Stimulated activated CD8-positive, alpha-beta memory T cell treated with anti-CD3 and anti-CD28 coated beads, Interleukin-15, amount 100 ng/mL, for 48 hours (primary cell): ENCODE measurements at places on chromosomes 5 and 9.

- no peak for DNase-seq
These were observed 35.9 kb upstream of the POC5 start for GRCh38 chr5:75753182-75753581.

DNA sequence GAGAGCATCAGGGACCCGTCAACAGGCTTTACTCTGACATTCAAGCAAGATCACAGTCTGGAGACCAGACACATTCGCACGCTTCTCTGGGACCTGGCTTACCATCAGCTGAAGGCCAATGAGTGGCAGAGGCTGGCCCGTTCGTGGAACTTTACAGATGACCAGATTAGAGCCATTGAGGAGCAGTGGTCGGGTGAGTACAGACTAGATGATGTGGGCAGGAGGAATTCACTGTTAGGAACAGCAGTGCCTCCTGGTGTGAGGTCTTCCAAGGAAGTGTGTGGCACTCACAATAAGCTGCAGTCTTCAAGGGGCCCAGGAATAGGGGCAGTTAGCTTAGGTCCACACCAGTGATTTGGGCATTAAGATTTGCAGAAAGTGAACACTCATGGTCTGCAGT is 50.4 kb downstream of the POC5 start:
- DNase-seq, result no peak

DNA sequence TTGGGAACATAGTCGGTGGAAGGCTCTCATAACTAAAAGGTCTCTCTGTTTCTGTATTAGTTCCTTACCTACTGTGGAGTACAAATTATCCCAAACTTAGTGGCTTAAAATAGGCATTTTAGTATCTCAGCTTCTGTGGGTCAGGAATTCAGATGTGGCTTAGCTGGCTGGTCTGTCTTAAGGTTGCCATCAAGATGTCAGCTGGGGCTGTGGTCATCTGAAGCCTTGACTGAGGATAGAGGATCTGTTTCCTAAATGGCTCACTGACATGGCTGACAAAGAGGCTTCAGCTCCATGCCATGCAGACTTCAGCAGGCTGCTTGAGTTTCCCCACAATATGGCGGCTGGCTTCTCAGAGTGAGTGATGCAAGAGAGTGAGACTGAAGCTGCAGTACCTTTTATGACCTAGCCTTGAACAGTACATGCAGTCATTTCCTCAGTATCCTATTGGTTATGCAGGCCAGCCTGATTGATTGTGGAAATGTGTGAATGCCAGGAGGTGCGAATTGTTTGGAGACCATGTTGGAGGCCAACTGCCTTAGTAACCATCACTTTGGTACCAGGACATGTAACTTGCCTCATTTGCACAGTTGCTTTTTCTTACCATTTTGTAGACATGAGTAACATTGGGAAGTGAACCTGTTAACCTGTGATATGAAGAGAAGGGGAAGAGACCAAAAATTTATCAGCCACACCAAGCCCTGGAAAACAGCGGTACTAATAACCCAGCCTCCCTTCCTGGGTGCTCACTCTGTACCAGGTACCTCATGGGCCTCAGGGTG is 152.8 kb upstream of the IER5L start:
- DNase-seq, result no peak

GRCh38 chr9:95086564-95086955 is 230.9 kb downstream of the FANCC start:
- DNase-seq, result no peak

DNA sequence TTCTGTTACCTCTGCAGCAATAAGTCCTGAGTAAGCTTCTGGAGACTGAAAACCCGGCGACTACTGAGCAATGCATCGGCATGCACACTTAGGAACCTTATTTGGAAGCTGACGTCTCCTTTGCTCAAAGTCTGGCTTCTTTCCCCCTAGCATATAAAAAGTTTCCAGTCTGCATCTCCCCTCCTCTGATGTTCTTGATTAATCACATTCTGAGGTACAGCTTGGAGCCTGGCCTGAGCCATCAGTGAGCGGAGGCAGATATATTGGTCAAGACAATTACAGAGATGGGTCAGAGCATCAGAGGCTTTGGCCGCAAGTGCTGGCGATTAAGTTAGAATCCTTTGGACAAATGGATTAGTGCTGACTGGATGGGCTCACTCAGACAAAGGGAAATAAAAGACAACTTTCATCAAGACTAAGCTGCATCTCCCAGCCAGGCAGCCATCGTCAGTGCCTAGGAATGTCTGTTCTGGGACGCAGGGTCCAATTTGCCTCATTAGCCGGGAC is 140.7 kb downstream of the MTX3 start:
- DNase-seq, result no peak

DNA sequence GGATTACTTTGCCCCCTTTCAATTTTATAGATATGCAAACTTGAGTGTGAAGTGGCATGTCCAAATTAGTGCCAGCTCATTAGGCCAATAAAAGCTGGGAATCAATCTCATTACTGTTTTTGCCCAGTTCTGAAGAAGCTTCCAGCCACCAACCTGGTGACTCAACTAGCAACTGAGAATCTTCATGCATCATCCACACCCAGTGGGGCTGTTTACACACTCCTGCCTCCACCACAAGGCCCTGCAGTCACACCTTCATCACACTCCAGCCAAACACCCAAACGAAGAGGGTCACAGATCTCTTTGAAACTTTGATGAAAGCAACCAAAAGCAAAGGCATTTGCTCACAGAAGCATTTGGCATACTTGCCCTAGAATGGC is 41.3 kb upstream of the S1PR3 start:
- DNase-seq, result no peak

DNA sequence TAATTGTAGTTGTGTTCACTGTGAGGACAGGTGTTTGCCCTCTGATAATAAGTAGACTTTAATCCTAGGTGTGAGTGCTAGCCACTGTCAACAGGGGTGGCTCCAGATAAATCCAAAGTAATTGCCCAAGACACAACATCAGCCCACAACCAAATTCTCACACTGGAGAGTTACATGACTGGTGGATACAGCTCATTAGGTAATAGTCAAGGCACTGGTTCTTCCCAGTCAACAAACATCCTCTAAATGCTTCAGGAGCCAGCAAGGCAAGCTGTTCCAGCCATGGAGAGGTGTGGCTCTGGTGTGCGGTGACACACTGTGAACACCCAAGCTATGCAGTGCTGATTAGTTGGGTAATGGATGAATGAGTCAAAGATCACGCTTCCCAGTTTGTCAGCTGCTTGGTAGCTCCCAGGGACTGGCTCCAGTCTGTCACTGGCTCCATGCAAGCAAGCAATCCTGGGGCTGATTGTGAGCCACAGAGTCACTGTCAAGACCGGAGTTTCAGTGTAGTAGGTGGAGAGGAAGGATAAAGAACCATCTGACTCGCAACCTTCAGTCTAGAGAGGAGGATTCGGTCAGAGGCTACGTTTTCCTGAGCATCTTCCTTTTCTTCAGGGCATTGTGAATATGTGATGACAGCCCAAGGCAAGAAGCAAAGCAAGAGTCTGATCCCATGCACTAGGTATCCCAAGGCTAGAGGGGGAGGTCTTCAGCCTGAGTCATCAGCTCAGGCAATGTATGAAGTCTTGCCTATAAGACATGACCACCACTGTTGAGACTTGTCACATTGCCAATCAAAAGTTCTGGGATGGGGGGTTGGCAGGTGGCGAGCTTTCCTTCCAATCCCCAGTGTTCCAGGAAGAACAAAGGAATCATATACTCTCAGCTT is 63.1 kb downstream of the UGCG start:
- DNase-seq, result no peak

GRCh38 chr5:50856401-50857119 is 190.1 kb downstream of the PARP8 start:
- no peak for DNase-seq

DNA sequence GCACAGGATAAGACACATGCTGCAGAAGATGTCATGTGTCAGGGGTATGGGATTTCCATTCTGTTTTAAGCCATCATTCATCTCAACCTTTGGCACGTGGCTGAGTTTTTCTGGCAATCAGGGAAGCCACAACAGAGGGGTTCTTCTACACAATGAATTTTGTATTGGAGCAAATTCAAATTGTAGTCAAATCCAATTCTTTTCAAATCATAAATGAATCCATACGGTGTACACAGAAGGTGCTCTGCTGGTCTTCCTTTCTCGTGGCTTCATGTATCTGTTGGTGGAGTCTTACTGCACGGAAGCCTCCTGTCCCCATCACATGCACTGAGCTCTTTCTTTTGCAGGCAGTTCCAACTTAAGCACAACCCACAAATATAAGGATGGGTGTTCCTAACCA is 436.7 kb upstream of the DAP start:
- DNase-seq, result no peak

- DNase-seq, result no peak
These were observed 9.9 kb downstream of the ZFAND5 start for GRCh38 chr9:72355153-72355552.

DNA sequence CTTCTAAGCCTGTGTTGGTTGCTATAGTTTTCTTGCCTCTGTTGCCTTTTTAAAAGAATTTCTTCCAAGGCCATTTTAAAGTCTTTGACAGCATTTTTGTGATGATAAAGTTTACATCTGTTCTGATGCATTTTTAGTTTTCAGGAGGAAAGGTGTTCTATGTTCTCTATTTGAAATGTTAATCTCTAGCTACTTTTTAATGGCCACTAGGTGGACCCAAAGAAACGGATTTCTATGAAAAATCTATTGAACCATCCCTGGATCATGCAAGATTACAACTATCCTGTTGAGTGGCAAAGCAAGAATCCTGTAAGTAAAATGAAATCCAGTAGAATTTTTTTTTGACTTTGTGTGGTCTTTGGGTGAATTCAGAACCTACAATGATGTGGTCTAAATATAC is 60.2 kb downstream of the MELK start:
- DNase-seq, result no peak

GRCh38 chr5:53277491-53277890 is 167.9 kb upstream of the MOCS2 start:
- no peak for DNase-seq
